ENCODE measurements at places on chromosomes 6 and 20. TPM values are rescaled to one million over a fixed set of nuclear protein-coding genes. Genes with fewer than 3 reads are reported as not detected.

The TMEM200A gene
- total RNA-seq: 0.63 TPM

The KIF13A gene
- total RNA-seq: 18.1 TPM

The KHDC1 gene
- 0.21 TPM for total RNA-seq

The LST1 gene
- total RNA-seq: 200 TPM

The SLC4A11 gene
- total RNA-seq: 0.21 TPM

The PDYN gene
- 0.10 TPM for total RNA-seq

The FLRT3 gene
- total RNA-seq: not detected

The HCK gene
- total RNA-seq: 52.4 TPM

The ABCC10 gene
- 12.3 TPM for total RNA-seq

The ZNF451 gene
- 240 TPM for total RNA-seq

The YWHAB gene
- total RNA-seq: 107 TPM

The NHLRC1 gene
- 0.52 TPM for total RNA-seq

The PI3 gene
- not detected for total RNA-seq

The KHDC1L gene
- total RNA-seq: not detected

The OPN5 gene
- not detected for total RNA-seq

The ANKRD66 gene
- total RNA-seq: not detected

The MUC21 gene
- total RNA-seq: not detected

The OLIG3 gene
- not detected for total RNA-seq

The CLIC5 gene
- total RNA-seq: 0.52 TPM

The VWA7 gene
- 0.31 TPM for total RNA-seq

The SLC26A8 gene
- 0.10 TPM for total RNA-seq

The PPIL6 gene
- 1.9 TPM for total RNA-seq

Data from mononuclear cell (primary cell).